ENCODE measurements at places on chromosomes 16 and 17. TPM values are rescaled to one million over a fixed set of nuclear protein-coding genes. Genes with fewer than 3 reads are reported as not detected.

Gene FBXW10B
- total RNA-seq, result 2.2 TPM

Gene CFAP97D1
- total RNA-seq, result not detected

Gene FNDC8
- total RNA-seq, result not detected

Gene CRHR1
- total RNA-seq, result not detected

Gene SBK1
- total RNA-seq, result 0.22 TPM

Gene SLC35B1
- 40.6 TPM for total RNA-seq

Gene SHBG
- total RNA-seq, result 1.2 TPM

Gene C17orf67
- total RNA-seq, result 2.4 TPM

Gene FSCN2
- total RNA-seq, result 4.2 TPM

Gene SEC14L5
- 12.0 TPM for total RNA-seq

Gene MLLT6
- 185 TPM for total RNA-seq

Gene ARHGAP23
- 80.7 TPM for total RNA-seq

Gene CCL4
- 0.90 TPM for total RNA-seq

Gene OTOP2
- total RNA-seq, result not detected

Gene CNTD1
- total RNA-seq, result not detected

Gene KRT36
- total RNA-seq, result not detected

Gene CSH2
- total RNA-seq, result not detected

Gene RPL19
- 2,728 TPM for total RNA-seq

Gene ITGAL
- total RNA-seq, result 3.3 TPM

Gene NLRC3
- total RNA-seq, result 0.90 TPM

Gene CCL7
- not detected for total RNA-seq

Gene MPP3
- total RNA-seq, result 19.5 TPM

Gene PPP4C
- 32.8 TPM for total RNA-seq

Gene KRTAP4-9
- total RNA-seq, result not detected

Gene GPR142
- not detected for total RNA-seq

Gene KRTAP1-5
- total RNA-seq, result not detected

Gene NRN1L
- 5.1 TPM for total RNA-seq

Gene CARD14
- total RNA-seq, result 1.2 TPM

Gene KRTAP1-3
- not detected for total RNA-seq

Gene BICDL2
- not detected for total RNA-seq

Gene ITGAD
- under 0.01 TPM for total RNA-seq

Data from tibial nerve (tissue), 4 donors.